ENCODE measurements at places on chromosomes 6 and 20.

DNA sequence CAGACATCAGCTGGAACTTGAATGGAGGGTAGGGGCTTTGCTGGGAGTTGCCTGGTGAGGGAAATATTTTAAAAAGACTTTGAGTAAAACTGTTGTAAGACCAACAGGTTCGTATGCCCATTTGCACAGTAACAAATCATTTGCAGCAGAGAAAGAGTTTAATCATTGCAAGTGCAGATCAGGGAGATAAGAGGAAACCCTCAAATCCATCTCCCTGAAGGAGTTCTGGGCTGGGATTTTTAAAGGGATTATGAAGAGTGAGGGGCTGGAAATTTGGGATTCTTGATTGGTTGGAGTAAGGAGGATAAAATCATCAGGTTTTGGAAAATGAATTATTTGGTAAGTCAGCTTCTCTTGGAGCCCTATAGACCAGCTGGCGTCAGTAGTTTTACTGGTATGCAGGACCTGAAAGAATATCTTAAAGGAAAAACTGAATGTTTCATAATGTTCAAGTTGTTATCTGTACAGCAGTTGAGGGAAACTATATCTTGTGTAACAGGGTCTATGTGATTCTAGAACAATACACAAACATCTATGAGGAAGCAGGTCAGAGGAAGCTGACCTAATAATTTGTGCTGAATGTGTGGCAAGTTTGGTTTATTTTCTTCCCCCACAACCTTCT lies 295.5 kb downstream of the PLCB1 start:
- no peak for DNase-seq

DNA sequence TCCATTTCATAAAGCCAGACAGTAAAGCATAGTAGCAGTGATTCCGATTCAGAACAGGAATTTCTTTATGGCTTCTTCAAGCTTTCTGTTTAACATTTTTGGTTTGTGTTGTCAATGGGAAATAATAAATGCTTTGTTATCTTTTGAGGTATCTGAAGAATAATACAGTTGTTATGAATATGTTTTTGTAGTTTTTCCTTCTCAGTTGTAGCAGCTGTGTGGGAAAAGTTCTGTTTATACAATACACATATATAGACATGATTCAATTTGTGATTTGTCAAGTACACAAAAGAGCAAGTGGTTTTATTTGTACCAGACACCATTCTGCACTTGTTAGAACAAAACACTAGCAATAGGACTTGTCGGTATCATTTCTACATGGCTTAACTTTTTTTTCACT lies 96.6 kb downstream of the CDYL start:
- DNase-seq = no peak

DNA sequence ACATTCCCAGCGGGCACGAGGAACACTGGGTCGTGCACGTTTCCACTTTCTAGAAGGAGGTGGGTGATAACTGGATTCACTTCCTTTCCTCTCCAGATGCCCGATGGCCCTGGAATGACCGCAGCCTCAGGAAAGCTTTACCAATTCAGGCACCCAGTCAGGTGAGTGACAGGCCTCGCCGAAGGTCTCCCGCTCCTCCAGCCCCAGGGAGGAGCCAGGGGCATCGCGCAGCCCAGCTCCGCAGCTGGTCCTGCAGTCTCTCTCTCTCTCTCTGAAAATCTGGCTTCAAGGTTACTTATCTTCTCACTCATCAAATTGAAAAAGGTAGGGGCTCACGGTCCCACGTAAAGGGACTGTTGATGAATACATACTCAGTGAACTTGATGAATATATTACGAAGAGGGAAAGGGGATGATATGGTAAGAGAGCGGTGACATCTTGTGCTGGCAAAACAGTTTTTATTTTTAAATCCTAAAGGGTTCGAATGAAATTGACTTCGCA lies 891 bp downstream of the RIPPLY2 start:
- no peak for DNase-seq

DNA sequence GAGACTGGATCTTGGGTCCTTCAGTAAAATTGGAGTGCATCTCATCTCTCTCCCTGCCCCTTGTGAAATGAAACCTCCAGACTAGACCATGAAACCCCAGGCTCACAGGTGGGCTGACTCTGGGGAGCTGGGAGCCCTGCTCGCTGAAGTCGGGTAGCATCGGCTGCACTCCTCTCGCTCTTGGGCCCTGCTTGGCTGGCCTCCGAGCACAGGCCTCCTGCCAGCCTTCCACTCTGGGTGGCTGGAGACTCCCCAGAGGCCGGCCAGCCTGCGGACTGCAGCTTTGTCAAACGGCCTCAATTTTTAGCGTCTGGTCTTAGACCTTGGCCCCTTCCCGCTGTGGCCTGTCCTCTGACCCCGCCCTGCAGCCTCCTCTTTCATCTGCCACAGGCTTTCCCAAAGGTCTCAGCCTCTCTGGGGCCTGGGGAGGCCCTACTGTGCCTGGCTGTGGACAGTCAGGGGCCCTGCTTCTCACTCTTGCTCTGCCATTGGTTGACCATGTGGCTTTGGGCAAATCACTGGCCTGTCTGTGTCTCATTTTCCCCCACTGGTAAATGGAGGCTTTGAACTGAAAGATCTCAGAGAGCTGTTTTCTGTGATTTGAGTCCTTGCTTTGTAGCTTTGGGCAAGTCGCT lies 45.1 kb downstream of the SRC start:
- no peak for DNase-seq

GRCh38 chr6:123564361-123564760 lies 72.4 kb downstream of the TRDN start:
- no peak for DNase-seq

DNA sequence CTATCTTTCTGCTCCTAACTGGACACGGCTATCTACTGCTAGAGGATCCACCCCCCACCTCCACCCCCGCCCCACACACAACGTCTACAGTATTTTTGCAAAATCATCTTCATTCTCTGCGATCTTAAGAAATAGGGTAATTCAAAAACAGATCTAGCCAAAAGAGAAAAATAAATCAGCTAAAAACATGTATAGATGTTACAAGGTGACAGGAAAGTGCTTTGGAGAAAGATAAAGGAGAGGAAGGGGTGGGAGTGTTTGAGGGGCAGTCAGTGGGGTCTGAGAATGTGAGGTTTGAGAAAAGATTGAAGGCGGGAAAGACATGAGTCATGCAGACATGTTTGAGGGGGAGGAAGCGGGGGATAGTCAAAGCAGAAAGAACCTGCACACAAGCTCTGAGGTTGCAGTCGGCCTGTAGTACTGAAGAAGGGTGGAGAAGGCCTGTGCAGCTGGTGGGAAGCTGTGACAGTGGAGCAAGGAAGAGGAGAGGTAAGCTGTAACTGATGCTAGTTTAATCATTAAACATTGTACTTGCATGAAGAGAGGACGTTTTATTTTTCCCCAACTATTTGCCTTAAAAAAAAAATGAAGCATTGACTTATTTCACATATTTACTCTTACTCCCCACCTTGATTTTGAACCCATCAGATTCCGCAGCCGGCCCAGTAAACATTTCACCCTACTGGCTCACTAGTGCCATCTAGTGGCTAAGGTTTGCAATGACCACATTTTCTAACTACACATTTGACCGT lies 332.6 kb downstream of the ADGRB3 start:
- no peak for DNase-seq

- DNase-seq = no peak
Measured at GRCh38 chr20:62339647-62340062, 27.5 kb downstream of the LAMA5 start.

GRCh38 chr6:125748406-125749172 lies 843 bp upstream of the HEY2 start:
- DNase-seq = no peak

- DNase-seq = no peak
Measured at GRCh38 chr6:100573166-100573565, 108.4 kb upstream of the SIM1 start.

DNA sequence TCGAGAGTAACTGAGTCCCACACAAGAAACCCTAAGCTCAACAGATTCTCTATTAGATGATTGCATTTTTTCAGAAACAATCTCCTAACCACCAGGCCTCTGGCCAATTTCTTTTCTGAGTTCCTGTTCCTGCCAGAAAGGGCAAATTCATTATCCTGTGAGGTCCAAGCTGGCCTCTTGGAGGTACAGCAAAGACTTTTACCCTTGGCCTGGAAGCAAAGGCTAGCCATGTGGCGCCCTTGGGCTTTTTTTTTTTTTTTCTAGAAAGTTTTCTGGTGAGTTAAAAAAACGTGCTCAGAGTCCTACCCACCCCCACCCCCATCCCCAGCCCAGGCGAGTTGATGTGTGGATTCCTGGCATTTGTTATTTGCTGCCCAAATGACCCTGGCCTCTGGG lies 59.0 kb upstream of the EEF1A1 start:
- no peak for DNase-seq

DNA sequence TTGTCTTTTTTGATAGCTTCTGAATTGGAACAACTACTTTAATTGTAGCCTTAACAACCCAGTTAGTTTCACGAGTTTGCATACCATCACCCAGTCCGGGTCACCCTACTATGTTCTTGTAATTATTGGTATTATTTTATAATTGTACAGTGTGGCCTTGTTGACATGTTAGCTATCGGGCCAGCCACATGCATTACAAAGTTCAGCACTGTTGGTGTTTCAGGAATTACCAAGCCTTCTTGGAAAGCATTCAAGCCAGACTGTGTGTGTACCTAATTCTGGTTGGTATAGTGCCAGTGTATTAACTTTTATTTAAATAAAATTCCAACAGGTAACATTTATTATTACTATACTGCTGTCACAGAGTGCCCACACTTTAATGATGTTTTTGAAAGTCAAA lies 150.9 kb downstream of the JARID2 start:
- DNase-seq = no peak

- no peak for DNase-seq
Measured at GRCh38 chr6:118761645-118762044, 110.3 kb upstream of the CEP85L start.

DNA sequence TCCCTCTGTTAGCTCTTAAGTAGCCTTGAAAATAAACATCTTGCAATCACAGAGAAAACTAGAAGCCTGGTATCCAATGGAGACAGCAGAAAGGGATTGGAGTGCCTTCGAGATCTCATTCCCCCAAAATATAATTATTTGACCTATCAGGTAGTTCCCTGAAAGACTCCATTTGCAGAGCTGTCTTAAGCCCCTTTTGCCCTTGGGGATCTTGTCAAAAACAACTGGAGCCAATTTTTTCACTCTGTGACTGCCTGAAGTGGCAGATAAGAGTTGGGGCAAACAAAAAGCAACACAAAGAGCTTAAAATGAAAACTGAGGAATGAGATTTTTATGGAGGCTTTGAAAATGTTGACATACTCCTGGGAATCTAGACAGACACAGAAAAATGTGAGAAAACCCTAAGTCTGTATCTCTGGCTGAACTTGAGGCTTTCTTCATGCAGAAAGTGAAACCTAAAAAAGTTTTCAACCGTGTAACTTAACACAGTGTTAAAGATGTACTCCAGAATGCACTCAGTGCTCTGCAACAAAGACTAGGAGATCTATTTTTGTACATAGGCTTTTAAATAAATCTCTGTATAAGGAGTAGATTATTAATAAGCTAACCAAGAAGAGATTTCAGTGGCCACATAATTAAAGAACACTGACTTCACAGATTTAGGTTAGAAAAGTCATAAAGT lies 971.1 kb upstream of the MAN1A1 start:
- DNase-seq = no peak

- DNase-seq = no peak
Measured at GRCh38 chr20:20216941-20217340, 151.0 kb upstream of the INSM1 start.

DNA sequence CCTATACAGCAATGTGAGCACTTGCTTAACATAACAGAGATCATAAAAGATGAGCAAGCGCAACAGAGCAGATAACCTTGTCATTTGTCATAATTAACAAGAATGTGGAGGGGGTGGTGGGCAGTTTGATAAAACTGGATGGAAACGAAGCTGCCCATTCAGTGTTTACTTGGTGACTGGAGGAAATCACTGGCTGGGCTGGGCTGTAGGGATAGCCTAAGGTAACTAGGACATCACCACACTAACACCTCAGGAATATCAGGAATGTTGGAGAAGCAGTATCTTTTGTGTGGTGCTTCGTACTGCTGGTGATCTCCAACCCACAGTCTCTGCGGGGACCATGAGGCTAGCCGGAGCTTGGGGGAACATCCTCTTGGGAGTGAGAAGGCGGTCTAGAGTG lies 218.4 kb downstream of the HIVEP2 start:
- no peak for DNase-seq

GRCh38 chr20:33964441-33964840 lies 29.3 kb upstream of the RALY start:
- DNase-seq = no peak

- DNase-seq = no peak
Measured at GRCh38 chr20:17844549-17845298, 123.9 kb downstream of the SNX5 start.

- DNase-seq = peak; percentile 40
Measured at GRCh38 chr6:26553264-26553634, 15.1 kb downstream of the HMGN4 start.
